Body of pancreas (tissue), 4 donors: ENCODE measurements at places on chromosomes 7 and 10. TPM values are rescaled to one million over a fixed set of nuclear protein-coding genes. Genes with fewer than 3 reads are reported as not detected.

GRCh38 chr10:37960591-37961137 lies 15.8 kb downstream of the ZNF25 start:
- DNase-seq: no peak
- no peaks in the 10 kb centered on the region for H3K27me3 ChIP-seq
- no peaks in the 10 kb centered on the region for H3K36me3 ChIP-seq
- no peaks in the 10 kb centered on the region for H3K4me1 ChIP-seq

GRCh38 chr10:14625192-14625631 lies 149.5 kb downstream of the FAM107B start:
- H3K4me3 ChIP-seq: no peak overlapping the region
- H3K4me1 ChIP-seq: no peaks in the 10 kb centered on the region
- no peak for DNase-seq
- no peaks in the 10 kb centered on the region for H3K27me3 ChIP-seq

GRCh38 chr7:138030679-138031351 lies 28.9 kb upstream of the CREB3L2 start:
- H3K27ac ChIP-seq: no peak overlapping the region
- no peaks in the 10 kb centered on the region for H3K36me3 ChIP-seq
- DNase-seq: no peak

DNA sequence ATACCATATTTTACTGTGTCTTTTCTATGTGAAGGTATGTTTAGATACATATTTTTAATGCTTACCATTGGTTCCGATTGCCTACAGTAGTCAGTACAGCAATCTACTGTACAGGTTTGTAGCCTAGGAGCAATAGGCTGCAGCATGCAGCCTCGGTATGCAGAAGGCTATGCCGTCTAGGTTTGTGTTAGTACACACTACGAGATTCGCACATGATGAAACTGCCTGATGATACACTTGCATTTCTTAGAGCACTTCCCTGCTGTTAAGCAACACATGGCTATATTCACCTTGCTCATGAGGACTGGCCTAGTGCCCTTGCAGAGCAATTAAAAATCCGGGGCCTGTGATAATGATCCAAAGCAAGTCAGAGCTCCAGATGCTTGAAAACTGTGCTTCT lies 62.4 kb downstream of the MKX start:
- H3K4me1 ChIP-seq: no peaks in the 10 kb centered on the region
- DNase-seq: no peak
- no peak overlapping the region for H3K27ac ChIP-seq

GPER1 gene
- 1.0 TPM for total RNA-seq

ADAM8 gene
- total RNA-seq: 4.6 TPM
